ENCODE measurements at places on chromosomes 7 and 10.

DNA sequence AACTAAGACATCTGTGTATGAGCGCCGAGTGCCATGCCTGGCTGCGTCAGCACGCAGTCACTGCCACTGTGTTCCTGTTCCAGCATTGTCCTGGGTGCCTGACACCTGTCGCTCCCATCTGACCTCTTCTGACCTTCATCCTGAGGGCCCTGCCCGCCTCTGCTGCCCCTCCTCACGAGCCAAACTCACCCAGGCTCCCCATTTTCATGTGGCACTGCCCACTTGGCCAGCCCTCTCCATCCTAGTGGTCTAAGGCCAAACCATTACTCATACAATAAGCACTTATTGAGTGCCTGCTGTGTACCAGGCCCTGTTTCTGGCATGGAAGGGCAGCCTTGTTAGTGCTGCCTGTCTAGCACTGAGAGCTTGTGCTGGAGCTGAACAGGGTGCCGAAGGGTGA is 77.2 kb upstream of the PCBD1 start:
- DNase-seq, result no peak

DNA sequence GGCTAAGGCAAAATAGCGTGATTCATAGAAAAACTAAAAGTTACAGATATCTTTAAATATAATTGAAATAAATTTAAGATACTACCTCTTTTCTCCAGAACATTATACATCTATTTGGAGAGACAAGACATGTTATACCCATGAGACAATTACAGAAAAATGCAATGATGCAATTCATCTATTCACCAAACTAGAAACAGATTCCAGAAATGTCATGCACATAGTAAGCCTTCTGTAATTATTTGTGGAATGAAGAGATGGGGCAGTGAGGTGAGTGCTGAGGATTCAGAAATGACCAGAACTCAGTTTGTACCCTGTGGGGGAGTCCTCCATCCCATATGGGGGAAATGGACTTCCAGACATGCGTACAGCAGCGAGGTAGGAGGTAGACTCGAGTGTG is 99.4 kb downstream of the MKX start:
- no peak for DNase-seq

GRCh38 chr10:65943451-65943850 is 982.4 kb upstream of the LRRTM3 start:
- no peak for DNase-seq

- DNase-seq, result no peak
Measured at GRCh38 chr10:129048513-129048912, 418.5 kb upstream of the MGMT start.

DNA sequence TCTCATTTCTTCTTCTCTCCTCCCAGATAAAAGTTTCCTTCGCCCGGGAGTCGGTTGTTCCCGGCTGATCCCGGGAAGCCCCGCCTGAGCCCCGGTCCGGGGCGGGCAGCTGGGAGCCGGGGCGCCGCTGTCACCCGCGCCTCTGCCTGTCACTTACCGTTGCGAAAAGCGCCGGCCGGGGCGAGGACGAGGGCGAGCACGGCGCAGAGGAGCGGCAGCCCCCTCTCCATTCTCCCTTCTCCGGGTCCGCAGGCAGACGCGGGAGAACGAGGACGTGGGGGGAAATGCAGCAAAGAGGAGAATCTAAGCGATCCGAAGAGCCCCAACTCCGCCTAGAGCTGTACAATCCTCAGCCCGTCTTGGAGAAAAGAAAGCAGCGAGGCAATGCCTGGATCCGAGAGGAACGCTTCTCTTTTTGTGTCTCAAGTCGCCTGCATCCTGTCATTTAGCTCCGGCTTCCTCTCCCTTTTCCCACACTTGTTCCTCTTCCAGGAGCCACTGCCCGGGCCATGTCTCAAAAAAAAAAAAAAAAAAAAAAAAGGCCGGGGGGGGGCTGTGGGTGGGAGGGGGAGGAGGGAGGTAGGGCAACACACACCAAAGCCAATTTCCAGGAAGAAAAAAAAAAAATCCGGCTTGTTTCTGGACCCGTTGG is at the start of gene NRP1:
Gene NRP1, minus strand, starts transcription at position 515 of the 652 bp plus-strand sequence. Its CDS starts 285 bp downstream, at position 230.
- no peak for DNase-seq

DNA sequence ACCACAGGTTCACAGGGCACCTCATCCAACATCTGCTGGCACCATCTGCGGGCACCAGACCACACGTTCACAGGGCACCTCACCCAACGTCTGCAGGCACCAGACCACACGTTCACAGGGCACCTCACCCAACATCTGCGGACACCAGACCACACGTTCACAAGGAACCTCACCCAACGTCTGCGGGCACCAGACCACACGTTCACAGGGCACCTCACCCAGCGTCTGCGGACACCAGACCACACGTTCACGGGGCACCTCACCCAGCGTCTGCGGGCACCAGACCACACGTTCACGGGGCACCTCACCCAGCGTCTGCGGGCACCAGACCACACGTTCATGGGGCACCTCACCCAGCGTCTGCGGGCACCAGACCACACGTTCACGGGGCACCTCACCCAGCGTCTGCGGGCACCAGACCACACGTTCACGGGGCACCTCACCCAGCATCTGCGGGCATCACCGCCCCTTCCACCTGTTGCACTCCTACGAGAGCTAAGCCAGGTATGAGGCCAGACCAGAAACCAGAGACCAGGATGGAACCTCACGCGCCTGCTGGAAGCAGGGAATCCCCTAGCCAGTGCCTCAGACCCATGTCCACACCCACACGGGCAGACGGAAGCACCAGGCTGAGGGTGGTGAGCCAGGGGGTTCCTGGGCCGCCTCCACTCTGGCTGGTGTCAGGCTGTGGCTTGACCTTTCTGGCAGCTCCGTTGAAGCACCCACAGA is 182.8 kb downstream of the MAD1L1 start:
- DNase-seq, result no peak

GRCh38 chr10:93604146-93604545 is 3.1 kb upstream of the RBP4 start:
- no peak for DNase-seq

DNA sequence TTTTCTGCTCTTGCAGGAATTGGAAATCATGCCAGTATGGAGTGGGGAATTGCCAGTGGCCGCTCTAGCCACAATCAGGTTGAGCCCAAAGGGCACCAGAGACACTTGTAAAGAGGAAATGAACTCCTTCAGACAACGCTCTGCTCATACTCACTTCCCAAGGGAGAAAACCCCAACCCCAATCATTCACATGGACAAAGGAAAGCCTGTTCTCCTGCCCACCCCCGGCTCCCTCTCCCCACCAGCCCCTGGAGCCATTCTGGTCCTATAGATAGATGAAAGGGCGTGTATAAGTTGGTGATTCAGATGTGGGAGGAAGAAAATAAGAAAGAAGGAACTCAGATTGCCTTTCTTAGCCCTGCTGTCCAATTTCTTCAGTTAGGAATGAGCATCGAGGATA is 57.4 kb downstream of the GFRA1 start:
- no peak for DNase-seq

DNA sequence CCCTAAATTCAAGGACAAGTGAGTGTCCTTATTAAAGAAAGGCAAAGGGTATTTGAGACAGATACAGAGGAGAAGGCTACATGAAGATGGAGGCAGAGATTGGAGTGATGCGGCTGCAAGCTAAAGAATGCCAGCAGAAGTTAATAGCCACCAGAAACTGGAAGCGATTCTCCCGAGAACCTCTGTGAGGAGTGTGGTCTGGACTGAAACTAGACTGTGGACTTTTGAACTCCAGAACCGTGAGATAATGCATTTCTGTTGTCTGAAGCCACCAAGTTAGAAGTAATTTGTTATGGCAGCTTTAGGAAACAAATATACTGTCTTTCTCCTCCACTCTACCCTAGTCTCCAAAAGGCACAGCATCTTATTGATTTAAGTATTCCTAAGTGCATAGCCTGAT is 80.3 kb upstream of the CREB5 start:
- no peak for DNase-seq

GRCh38 chr7:90655566-90655965 is 59.4 kb downstream of the CDK14 start:
- DNase-seq, result no peak

DNA sequence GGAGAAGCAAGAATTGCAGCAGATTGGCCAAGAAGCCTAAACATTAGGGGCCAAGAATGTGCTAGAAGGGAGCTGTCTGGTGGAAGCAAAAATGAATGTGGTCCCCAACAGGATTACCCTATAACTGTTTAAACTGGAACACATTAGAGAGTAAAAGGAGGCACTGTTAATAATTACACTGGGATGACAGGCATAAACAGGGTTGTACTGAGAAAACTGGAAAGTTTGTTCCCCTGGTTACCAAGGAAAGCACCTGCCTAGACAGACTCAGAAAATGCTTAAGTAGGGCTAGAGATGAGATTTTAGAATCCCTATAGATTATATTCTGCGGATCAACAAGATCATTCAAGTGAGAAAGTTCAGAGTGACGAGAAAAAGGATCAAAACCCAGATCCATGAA is 100.8 kb downstream of the CTTNBP2 start:
- no peak for DNase-seq

- DNase-seq, result no peak
Measured at GRCh38 chr7:81154565-81154964, 235.7 kb upstream of the SEMA3C start.

GRCh38 chr10:70053841-70054288 is 1.2 kb downstream of the MACROH2A2 start:
- no peak for DNase-seq

- DNase-seq, result no peak
Measured at GRCh38 chr10:92892691-92893054, 44.4 kb downstream of the EXOC6 start.

DNA sequence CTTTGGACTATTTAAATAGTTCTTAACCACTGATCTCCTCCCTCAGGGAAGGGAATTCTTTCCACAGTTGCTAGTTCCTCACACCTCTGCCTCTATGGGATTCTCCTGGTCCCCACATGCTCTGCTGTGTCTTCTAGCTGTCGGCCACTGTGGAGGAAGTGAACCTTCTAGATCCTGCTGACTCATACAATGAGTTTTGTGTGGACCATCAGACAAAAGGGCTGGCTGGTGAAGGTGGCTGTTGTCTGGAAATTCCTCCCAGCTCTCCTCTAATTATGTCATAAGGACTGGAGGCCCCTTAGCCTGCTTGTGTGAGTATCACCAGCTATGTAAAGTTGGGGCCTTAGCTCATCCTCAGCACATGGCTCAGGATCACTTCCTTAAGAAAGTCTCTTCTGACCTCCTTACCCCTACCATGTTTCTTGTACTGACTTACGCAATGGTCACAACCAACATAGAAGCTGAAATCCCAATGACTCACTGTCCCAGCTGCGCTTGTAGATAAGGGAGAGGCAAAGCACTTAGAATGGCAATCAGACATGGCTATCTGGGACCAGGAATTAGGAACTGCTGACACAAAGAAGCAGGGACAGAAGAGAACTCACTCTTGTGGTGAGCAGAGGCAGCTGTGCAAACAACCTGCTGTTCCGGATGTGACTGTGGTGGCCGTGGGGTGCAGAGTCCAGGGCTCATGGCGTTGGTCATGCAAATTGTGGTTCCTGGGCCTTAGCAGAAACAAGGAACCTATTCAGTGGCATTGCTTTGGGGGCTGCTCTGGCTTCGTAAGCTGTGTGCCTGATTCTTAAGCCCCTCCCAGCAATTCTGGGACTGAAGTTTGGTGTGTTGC is 2.5 kb upstream of the MACC1 start:
- DNase-seq, result peak; percentile 6

DNA sequence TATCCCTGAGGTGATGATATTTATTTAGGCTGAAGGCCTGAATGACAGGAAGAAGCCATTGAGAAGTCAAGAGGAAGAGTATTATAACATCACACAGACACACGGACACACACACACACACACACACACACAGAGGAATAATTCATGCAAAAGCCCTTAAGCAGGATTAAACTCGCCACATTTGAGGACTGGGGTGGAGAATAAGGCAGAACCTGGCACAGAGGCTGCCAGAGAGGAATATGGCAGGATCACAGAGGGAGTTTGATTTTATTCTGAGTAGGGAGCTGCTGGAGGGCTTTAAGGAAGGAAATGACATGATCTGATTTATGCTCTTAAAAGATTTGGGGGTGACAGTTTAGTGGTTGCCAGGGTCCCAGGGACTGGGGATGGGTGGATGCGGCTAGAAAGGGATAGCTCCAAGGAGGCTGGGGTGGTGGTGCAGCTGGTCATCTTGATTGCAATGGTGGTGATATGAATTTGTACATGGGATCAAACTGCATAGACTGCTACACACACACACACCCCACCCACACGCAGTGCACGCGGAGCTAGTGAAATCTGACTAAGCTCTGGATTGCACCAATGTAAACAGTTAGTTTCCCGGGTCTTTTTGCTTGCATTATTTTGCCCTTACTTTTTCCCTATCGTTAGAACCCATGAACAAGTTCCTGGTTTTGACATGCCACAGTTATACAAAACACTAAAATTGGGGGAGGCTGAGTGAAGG is 11.2 kb downstream of the SMURF1 start:
- no peak for DNase-seq

DNA sequence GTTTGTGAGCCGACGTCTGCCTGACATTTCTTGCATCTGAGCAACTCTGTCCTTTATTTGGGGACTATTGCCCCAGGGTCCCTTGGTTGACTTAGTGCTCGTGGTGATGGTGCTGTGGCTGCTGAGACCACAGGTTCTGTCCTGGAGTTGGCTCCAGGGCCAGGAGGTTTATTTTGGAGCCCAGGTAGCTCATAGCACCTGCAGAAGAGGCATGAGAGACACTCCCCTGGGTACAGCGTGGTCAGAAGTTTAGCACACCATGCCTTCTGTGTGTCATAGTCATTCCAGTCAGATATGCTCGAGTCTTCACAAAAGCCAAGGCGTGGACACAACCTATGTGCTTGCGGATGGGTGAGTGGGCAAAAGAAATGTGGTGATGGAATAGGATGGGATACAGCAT is 496.9 kb downstream of the TCERG1L start:
- no peak for DNase-seq

GRCh38 chr10:122255509-122256301 is 15.4 kb upstream of the BTBD16 start:
- no peak for DNase-seq

DNA sequence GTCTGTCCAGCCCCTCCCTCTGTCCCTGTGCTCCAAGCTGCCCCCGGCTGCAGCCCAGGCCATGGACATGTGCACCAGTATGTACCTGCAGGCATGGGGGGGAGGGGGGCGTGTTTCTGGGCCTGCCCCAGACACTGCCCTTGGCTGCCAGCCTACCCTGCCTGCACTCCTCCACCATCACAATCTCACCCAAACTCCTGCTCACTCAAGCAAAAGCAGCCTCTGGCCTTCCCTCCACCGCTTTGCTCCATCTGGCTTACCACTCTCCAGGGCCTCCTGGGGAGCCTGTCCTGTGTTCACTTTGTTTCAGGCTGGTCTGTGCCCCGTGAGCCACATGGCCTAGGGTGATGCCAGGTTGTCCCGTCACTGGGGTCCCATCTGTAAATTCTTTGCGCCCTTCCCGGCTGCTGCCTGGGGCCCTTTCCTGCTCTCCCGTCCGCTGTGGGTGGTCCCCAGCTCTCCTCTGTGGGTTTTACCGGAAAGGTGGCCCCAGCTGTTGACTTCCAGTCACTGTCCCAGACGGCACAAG is 33.3 kb upstream of the PPIF start:
- DNase-seq, result no peak

DNA sequence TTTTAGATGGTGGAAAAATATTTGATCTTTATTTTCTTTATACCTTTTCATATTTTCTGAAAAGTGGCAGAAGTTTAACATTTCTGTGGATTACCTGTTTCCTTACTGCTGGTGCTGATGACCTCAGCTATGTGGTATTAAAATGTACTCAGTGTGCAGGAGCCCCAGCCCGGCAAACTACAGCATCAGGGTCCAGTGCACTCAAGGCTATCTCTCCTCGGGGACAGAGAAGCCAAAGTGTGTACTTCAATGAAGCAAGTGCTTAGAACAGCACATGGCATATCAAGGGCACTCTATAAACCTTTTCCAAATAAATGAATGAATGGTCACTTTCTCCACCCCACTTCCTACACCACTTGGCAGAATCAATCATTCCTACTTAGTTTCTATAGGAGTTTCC is 111.8 kb downstream of the HIP1 start:
- DNase-seq, result no peak
